ENCODE measurements at places on chromosomes 12 and 14.

- DNase-seq: no peak
Measured at GRCh38 chr14:70709726-70710382, 68.1 kb downstream of the TTC9 start.

GRCh38 chr12:120356567-120357030 lies 12.4 kb downstream of the MSI1 start:
- peak; percentile 63 for DNase-seq

- DNase-seq: peak; percentile 27
Measured at GRCh38 chr14:47278233-47278842, 397.1 kb downstream of the MDGA2 start.

DNA sequence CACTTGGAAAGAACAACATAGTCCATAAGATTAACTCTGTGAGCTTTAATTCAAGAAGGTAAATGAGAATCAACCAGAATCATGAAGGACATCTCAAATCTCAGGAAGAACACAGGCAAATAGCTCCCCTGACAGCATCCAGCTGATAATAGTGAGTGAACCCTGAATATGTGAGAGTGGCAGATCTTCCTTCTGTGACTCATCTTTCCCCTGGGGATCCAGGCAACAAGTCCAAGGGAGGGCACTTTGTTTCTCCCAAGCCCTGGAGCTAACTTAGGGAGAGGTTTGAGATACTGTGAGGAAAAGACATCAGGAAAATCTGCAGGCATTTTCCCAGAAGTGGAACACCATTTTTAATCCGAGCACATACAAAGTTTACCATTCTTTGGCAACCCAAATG lies 763.9 kb upstream of the MGAT4C start:
- DNase-seq: no peak

GRCh38 chr12:96502477-96502876 lies 13.1 kb downstream of the CFAP54 start:
- peak; percentile 22 for DNase-seq

DNA sequence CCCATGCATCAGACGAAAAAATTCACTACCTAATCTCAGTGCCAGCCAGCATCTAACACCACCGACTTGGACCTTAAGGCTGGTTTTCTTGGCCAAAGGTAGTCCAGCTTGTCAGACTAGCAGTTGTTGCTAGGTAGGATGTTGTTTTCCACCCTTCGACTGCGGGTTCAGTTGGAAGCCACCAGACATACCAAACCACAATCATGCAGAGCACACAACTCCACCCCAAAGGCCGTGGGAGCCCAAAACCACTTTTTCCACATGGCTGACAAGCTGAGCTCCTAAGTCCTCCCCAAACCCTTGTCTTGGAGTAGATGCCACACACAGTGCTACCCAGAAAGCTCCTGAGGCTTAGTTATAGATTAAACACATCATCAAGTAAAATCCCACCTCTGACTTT lies 46.8 kb downstream of the LRIG3 start:
- DNase-seq: no peak

DNA sequence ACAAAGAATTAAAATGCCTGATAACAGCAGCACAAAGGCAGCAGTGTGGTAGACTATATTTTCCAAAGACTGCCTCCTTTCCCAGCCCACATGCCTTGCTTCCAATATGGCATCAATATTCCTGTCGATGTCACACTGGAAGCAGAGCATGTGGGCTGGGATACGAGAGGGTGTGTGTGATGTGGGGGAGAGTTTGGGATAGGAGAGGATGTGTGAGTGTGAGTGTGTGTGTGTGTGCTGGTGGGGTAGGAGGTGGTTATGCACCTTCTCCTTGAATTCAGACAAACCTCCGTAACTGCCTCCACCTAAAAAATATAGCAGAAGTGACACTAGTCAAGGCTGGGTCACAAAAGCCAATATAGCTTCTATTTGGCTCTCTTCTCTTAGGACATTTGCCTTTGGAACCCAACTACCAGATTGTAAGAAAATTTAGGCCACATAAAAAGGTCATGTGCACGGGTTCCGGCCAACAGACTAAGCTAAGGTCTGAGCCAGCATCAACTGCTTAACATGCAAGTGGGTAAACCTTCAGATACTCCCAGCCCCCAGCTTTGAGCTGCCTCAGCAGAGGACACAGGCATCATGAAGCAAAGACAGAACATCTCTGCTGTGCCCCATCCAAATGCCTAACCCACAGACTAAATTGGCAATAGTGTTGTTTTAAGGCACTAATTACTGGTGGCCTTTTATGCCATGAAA lies 29.5 kb downstream of the SPPL3 start:
- no peak for DNase-seq

- no peak for DNase-seq
Measured at GRCh38 chr12:130114952-130115351, 47.3 kb upstream of the FZD10 start.

DNA sequence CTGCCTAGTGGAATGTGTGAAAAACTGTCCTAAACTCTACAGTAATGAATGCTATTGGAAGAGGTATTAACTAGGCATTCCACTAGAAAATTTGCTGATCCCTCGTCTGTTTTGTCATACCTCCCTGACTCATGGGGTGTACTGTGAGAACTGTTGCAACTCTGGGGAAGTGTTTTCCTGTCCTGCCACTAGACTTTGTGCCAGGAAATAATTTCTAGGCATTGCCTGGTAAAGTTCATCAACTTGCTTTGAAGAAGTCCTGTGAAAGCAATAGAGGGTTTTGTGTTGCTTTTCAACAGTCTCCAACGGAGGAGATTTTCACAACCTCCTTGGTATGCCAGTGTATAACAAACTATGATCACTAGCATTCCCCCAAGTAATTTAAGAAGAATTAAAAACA lies 139.9 kb downstream of the AKAP6 start:
- no peak for DNase-seq

- no peak for DNase-seq
Measured at GRCh38 chr14:47846008-47846407, 170.6 kb upstream of the MDGA2 start.

DNA sequence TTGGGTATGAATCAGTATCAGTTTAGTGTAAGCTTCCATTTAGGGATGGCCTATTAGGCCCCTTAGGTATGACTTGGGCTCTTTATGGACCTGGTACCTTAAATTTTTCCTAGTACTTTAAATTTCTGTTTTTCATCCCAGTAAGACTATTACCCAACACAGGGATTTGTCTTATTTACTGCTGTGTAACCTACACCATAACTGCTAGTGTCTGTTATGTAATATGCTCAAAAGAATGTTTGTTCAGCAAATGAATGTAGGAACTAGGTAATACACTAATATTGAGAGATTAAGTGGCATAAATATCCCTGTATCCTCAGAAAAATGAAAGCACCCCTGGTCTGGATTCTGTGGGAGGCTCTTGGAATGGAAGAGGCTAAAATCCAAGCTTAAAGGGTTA lies 63.7 kb upstream of the YARS2 start:
- DNase-seq: no peak
